ENCODE measurements at places on chromosomes 12 and 14.

- DNase-seq, result no peak
These were observed 172.2 kb downstream of the SLC41A2 start for GRCh38 chr12:104785886-104786285.

GRCh38 chr12:5520037-5520436, 88.1 kb downstream of the NTF3 start:
- DNase-seq, result no peak

- DNase-seq, result no peak
These were observed 31.8 kb downstream of the CALM1 start for GRCh38 chr14:90428676-90429075.

- no peak for DNase-seq
These were observed 87.1 kb upstream of the PLEKHG7 start for GRCh38 chr12:92615703-92616102.

GRCh38 chr14:87152693-87153092, 840.3 kb downstream of the GALC start:
- no peak for DNase-seq

DNA sequence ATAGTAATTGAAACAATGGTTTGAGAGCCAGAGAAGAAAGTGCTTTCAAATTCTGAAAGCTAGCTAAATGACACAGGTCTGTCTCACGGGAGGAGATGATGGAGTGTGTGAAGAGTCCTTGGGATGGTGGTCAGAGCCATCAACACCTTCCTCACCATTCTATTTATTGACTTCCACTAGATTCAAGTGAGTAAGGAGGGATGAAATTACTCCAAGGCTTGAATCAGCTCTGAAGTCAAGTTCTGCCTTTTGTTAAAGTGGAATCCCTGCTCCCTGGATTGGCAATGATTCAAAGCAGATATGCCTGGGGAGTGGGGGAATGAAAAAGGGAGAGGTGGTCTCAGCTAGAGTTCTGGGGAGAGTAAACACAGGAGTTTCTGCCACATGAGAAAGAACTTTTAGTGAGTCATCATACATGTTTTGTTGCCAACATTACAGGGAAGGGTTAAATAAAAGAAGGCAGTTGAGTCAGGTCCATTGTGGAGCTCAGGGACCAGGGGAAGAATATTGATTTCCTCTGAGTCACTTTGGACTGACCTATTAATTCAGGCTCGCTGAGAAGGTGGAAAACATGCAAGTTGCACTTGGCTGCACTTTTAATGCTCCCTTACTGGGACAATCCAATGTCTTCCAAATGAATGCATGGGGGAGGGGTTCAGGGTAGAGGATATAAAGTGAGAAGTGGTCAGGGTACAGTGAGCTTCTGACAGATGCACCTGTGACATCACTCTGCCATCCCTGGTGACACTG, 142.7 kb downstream of the TBX5 start:
- no peak for DNase-seq

GRCh38 chr12:117790198-117790597, 178.6 kb downstream of the KSR2 start:
- DNase-seq, result no peak

DNA sequence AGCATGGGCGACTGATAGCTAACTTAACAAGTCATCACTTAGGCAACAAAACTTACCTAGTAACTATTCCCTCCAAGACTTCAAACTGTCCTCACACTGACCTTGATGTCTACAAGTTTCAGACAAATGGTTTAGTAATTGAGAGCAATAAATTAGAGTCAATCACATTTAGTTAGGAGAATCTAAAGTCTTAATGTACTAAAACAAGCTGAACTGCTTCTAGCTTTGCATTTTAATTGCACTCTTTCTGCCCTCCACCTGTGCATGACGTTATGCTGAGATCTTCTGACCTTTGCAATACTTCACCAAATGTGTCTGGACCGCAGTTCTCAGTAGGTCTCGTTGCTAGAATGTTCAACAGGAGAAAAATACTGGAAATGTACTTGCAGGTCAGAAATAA, 158.0 kb downstream of the PIK3C2G start:
- no peak for DNase-seq

- no peak for DNase-seq
These were observed 58.8 kb upstream of the FOXG1 start for GRCh38 chr14:28707814-28708213.

GRCh38 chr14:58167057-58167456, 15.0 kb upstream of the ARMH4 start:
- DNase-seq, result no peak

- DNase-seq, result no peak
These were observed 134.7 kb downstream of the NOVA1 start for GRCh38 chr14:26463136-26463535.

- DNase-seq, result no peak
These were observed 352.7 kb downstream of the SYT1 start for GRCh38 chr12:79217306-79217705.

DNA sequence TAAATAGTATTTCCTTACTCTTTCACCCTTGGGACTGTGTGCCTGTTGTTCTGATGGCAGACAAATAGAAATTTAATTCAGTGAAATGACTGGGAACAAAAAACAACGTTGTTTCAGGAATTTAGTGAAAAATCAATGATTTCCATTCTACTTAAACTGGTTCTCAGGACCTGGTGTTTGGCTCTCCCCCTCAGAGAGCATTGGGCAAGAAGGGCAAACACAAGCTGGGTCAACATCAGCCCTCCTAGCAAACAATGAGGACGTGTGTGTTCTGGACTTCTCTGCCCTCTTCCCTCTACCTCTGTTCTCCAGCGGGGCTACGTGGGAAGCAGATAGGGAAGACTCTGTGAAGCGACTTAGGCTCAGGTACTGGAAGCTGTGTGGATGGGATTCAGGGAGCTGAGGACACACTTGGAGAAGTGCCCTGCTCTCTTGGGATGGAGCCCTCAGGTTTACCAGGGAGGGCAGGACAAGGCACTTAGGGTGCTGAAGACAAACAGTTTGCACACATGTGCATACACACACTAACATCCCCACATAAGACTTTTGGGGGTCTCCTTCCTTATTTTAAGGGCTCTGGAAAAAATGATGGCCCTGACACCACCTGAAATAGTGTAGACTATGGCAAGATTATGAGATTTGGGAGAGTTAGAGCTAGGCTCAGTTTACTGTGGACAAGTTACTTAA, 7.6 kb upstream of the SERPINA1 start:
- DNase-seq, result no peak

DNA sequence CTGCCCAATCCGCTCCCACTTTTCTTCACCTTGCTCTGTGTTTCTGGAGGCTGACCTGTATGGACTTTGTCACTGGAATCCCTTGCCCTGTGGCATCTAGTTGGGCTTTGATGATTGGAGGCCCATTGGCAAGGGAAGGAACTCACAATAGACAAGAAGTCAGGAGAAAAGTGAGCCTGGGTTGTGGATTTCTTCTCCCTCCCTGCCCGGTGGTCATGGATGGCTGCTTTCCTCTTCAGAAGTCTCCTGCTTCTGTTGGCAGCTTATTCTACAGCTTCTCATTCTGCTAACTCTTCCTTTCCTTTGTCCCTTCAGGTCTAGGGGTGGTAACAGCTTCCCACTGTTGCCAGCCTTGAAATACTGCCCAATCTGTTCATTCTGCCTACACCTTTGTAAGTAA, 13.9 kb upstream of the CCDC60 start:
- DNase-seq, result no peak

- no peak for DNase-seq
These were observed 7.2 kb downstream of the MYL6 start for GRCh38 chr12:56165369-56165768.

- no peak for DNase-seq
These were observed 1317.0 kb downstream of the TMEM121 start for GRCh38 chr14:106843386-106843785.

DNA sequence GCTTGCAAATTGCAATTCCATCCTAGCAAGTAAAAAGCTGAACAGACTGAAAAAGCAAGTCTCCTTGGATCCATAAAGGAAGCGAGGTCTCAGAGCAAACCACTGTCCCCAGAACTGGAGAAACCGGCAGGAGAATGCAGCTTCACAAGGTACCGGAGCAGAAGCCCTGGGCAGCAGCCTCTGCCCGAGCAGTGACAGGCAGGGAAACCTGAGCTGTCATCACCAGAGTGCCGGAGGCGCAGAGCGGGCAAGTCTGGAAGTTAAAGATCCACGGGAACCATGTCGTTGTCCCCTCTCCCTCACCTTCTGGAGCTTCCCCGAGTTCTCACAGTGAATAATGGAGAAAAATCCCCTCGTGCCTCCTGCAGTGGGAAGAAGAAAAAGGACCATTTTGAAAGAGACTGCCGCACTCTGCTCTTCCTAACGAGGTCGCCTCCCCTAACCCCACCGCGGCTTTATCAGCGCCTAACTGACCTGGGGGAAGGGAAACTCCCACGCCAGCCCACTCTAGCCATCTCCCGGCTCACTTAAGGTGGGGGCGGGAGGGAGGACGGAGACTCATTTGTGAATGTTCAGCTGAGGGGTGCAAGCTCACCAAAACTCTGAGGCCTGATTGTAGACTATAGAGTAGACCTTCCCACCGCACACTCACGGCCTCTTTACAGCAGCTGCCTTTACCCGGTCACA, 27.8 kb downstream of the FBXL14 start:
- DNase-seq, result no peak

- DNase-seq, result no peak
These were observed 6.0 kb downstream of the HEATR5A start for GRCh38 chr14:31414190-31414833.

GRCh38 chr12:45611495-45611894, 118.0 kb upstream of the ARID2 start:
- no peak for DNase-seq

GRCh38 chr14:37864861-37865718, 269.7 kb downstream of the TTC6 start:
- no peak for DNase-seq

DNA sequence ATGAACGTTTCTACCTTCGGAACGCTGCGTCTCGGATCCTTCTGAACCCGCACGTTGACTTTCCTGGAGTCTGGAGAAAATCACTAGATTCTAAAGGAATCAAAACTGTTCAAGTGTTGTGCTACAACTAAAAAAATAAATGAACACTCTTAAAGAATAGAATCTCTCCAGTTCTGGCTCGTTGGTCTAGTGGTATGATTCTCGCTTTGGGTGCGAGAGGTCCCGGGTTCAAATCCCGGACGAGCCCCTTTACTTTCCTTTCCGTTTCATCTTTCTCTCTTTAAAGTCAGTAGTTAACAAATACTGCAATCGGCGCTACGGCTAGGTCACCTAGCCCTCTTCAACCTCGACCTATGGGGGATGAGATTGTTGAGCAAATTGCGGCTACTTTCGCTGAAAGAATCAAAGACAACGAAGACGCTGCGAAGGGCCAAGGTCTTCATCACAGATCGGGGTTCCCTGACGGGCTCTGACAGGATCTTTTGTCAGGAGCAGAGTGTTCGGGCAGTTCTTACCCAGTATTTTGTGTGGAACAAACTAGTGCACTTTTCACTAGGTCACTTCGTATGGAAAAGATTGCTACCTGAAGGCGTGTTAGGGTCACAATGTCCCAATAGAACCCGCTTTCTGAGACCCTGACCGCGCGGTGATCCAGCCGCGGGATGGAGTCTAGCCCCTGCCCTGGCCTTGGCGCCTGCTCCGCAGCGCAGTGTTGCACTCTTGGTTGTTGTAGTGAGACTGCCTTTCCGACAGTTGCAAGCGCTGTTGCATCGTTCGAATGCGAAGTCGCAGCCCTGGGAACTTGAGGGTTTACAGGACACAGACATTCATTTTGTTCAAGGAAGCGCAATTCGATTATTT, 8.4 kb downstream of the OR6S1 start:
- no peak for DNase-seq

GRCh38 chr12:124762791-124763593, 100.7 kb downstream of the SCARB1 start:
- DNase-seq, result no peak

GRCh38 chr12:54016478-54016964, 7.7 kb downstream of the HOXC8 start:
- DNase-seq, result no peak

GRCh38 chr14:105132921-105133654, 35.5 kb downstream of the JAG2 start:
- no peak for DNase-seq

DNA sequence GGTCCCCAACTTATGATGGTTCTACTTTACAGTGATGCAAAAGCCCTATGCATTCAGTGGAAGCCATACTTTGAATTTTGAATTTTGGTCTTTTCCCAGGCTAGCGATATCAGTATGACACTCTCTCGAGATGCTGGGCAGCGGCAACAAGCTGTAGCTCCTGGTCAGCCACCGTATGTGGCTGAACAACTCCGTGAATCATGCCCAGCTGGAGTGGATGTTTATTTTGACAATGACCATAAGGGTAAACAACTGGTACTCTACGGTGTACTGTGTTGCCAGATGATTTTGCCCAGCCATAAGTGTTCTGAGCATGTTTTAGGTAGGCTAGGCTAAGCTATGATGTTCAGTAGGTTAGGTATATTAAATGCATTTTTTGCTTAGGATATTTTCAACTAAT, 8.2 kb upstream of the ZNF410 start:
- no peak for DNase-seq

GRCh38 chr12:117685110-117685926, 283.5 kb downstream of the KSR2 start:
- DNase-seq, result no peak

All from activated T-helper 1 cell treated with anti-CD3 and anti-CD28 coated beads, Interleukin-2, amount 50 U/mL, for 16 hours (primary cell).